KBM-7 (cell line): ENCODE measurements at places on chromosomes 6 and 20.

DNA sequence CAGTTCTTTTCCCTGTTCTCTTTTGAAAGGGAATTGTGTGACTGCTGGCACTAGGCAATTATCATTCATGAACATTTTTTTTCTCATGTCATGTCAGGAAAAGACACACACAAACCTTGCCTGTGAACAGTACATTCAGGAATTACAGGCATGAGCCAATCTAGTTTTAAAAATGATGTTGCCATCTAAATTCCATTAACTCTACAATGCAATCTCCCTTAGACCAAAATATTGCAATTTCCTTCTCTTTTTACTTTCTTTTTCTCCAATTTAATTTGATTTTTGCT is 127.5 kb upstream of the STMND1 start:
- DNase-seq: no peak

DNA sequence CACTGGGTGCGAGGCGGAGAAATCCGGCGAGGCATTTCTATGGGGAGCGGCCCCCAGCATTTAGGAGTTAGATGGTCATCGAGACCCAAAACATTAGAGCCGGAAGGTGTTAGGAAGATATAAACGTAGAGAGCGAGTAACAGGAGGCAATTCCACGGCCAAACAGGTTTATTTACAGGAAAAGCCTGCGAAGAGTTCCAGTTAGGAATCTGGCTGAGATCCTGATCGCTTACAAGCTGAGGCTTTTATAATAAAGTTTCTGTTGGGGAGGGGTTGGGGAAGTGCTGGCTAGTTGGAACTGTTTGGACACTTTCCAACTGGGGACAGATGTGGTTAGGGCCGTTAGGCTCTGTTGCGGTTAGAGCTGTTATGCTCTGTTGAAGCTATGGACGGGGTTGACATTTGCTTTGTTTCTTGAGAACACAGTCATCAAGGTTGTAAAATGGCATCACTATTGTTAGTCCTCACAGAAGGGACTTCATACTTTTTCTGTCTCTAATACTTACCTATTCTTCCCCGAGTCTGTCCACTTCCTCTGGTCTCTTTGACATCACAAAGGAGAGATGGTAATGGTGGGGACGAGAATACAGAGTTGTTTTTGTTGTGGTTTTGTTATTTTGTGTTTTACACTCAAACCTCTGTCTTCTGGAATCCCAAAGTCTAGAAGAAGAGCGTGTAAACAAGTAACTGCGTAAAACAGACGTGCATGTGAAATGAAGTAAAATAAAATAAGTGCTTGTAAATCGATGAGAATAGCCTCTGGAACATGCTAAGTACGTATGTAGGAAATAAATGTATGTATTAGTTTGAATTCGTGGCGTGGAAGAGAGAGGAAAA is 554 bp upstream of the ZSCAN31 start:
- peak; percentile 97 for DNase-seq

DNA sequence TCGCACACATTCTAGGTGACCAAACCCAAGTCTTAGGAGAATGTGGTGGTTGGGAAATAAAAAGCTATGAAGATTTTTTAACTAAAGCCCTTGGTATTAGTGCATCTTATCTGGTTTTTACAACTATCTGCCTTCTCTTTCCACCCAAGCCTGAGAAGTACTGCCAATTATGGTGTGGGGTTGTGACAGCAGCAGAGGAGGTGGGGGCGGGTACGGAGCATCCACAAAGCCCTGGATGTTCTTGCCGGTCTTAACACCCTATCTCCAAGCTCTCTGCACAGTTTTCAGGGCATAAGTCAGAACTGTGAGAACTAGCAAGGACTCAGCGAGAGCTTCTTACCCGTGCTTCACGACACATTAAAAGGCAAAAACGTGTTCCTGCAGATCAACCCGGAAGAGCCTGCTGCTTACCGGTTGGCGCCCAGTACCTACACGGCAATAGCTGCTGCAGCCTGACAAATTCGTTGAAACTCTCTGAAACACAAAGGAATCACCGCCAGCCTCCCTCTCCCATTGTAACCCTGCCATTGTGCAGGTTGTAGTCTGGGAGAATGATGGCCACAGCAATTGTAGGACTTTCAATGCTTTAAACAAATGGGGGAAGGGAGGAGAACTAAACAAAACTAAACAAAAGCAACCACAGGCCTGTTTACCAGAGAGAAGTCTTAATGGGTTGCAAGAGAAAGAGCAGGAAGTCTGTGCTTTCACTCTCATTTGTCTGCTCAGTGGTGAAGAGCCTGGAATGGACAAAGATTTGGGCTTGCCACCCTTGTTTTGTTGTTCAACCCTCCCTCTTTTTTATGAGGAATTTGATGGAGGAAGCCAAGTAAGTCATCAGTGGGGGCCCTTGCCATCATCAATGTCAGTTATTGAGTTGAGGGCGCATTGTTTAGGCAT is 461.0 kb upstream of the JARID2 start:
- no peak for DNase-seq

DNA sequence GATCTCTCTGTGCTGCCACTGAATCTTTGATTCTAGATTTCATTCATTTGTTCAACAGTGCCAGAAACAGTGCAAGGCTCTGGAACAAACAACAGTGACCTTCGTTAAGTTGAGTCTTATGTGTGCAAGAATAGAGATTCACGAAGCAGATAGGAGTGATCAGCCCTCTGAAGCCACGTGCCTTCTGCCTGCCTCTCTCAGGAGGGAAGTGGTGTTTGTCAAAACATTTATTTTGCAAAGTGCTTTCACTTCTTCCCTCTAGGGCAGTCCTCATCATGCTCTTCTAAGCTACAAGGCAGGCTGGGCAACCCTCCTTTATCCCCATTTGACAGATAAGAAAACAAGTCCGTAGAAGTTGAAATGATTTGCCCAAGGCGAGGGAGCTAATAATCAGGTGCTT is 204.3 kb downstream of the TFAP2C start:
- DNase-seq: no peak

DNA sequence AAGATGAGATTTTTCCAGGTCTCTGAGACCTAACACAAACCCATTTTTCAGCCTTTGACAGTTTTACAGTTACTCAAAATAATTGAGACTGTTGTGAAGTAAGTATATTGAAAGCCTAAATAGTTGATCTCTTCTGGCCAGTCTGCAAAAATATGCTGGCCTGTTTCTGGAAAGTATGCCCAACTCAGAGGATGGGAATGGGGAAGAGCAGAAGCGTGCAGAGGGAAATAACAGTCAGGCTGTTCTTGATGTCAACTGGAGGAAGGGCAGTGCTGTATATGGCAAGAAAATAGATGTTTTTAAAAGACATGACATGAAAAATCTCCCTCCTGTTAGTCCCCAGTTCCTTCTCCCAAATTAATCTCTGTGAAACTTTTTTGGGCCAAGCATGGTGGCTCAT is 3.8 kb downstream of the GID8 start:
- DNase-seq: no peak

- DNase-seq: no peak
Observed at GRCh38 chr20:9149087-9149486, 80.2 kb downstream of the PLCB4 start.

DNA sequence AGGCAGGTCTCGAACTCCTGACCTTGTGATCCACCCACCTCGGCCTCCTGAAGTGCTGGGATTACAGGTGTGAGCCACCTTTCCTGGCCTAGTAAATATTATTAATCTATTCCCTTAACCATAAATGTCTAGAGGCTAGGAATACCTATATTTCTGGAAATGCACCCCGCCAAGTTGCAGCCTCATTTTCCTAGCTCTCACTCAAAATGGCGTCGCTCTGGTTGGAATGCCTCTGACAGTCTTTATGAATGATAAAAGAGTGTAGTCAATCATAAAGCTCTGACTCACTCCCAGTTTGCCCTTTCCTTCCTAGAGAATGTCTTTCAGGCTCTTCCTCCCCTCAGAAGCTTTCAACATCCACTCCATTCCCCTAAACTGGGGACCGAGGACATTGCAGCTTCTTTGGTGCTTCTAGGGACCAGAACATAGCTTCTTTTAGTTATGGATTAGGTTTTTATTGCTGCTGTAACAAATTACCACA is 14.1 kb upstream of the TRIM26 start:
- DNase-seq: no peak

- DNase-seq: no peak
Observed at GRCh38 chr6:12582421-12583110, 134.0 kb upstream of the PHACTR1 start.

- no peak for DNase-seq
Observed at GRCh38 chr6:161272635-161273273, 1.1 kb downstream of the AGPAT4 start.

DNA sequence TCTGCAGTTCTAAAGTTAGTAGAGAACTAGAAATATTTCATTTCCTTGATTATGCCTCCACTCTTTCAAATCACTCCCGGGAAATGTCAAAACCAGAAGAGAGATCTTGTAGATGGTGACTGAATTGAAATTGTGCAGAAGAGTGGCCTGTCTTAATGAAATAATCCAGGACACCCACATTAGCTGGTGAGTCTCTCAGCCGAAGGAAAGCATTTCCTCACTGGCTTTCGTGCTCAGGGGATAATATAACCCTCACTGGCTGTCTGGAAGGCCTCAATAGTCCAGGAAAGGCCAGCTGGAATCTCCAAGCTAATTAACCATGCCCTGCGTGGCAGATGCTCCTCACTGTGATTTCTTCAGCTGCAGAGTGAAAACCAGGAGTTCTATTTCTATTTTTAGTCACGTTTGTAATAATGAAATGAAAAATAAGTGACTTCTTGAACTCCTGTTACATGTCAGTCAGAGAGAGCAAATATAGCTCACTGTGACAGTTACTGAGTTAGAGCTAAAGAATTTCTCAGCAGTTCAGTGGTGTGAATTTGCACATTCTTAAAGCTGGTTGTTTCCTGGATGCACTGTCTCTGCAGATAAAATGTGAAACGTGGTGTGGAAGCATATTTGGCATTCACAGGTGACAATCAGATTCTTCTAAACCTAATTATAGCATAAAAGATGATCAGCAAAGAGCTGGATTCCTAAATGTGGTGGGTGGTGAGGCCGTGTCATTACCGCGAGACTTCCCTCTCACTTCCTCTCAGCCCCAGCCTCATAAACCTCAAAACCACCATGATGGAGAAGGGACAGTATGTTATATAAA is 211.7 kb downstream of the LMBRD1 start:
- DNase-seq: peak; percentile 72

DNA sequence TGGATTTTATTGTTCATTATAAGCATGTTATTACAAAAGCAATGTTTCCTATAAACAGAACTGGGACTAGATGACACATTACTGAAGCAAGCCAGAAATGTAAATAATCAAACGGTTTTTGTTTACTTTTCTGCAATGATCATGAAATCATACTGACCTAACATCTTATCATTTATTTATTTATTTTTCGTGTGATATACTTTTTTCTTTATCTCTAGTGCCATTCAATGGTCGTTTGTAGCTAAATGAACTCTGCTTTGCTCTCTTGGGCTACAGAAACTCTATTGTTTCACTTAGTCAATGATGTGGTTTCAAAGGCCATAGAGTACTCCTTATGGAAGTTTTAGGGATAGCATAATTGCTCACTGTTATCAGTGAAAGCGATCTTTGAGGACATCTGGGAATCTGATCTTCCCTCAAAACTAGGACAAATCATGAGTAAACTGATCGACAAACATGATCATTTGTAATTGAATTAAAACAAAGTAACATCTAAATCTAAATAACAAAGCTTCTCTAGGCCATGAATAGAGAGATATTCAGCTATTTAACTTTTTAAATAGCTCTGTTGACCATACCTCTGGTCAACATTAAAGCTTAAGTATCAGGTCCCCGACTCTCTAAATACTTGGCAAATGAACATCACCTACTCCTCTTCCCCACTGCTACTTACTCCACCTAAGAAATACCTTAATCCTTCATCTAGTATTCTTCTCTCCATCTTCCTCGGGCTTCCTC is 933.4 kb downstream of the TFAP2A start:
- no peak for DNase-seq

DNA sequence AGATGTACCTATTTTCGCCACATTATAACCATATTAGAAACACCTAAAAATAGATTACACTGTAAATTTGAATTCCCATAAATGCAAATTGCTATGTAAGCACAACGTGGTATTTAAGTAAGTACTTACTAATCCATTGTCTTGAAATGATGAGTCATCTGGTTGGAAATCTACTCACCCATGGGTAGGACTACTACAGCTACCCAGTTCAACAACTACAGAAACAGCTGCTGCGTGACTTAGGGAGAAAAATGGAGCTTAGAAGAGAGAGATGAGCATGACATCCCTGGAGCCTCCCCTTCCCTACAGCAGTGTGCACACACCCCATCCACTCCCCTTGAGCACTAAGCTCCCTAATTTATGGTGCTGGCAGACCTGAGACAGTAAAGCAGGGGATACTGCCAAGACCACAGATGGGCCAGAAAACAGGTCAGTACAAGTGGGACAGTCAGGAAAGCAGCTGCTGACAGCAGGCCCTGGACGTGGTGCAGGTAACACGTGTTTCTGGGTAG is 26.9 kb downstream of the RRAGD start:
- DNase-seq: no peak

- no peak for DNase-seq
Observed at GRCh38 chr6:40713002-40713719, 126.0 kb upstream of the LRFN2 start.

- no peak for DNase-seq
Observed at GRCh38 chr6:19602434-19603013, 234.6 kb upstream of the ID4 start.

DNA sequence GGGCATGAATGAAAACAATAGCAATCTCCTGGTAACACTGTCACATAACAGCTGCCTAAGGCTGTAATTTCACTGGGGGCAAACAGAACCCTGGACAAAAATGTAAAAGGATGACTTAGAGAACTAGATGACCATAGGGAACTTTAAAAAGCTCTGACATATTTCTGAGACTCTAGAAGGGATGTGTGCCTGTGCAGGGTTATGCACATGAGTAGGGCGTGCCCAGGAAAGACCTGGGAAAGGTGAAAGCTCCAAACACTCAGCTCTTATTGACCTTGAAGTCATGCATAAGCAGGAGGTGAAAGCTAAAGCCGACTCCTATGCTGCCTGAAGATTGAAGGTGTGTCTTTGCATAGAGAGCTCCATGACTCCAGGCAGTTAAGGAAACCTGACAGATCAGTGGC is 118.4 kb upstream of the BTBD3 start:
- DNase-seq: no peak

GRCh38 chr6:34110610-34111009 is 35.3 kb downstream of the GRM4 start:
- no peak for DNase-seq

GRCh38 chr20:36988494-36988966 is 37.0 kb upstream of the SAMHD1 start:
- peak; percentile 51 for DNase-seq

DNA sequence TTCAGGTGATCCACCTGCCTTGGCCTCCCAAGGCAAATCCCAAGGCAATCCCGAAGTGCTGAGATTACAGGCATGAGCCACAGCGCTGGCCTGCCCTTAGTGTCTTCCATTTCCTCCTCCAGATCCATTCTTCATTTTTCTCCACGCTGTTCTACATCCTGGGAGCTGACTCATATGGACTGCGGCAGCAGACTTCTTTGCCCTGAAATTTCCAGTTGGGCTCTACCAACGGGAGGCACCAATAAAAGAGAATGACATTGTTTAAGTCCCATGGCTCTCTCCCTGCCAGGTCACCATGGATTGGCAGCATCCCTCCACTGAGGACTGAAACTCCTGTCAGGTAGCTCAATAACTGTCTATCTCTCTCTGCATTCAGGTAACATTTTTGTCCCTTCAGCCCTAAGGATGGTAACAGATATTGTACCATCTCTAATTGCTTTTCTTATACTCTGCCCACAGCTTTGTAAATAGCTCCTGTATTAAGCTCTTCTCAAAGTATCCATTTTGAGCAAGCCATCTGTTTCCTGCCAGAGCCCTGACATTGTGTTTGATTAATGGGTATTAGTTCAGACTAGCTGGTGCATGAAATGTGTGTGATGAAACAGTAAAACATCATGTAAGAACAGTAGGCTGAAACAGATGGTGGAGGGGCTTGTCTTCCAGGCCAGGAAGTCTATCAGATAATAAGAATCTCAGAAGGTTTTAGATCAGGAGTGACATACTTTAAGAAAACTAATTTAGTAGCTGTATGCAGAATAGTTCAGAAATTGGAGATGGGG is 3.6 kb downstream of the TBCC start:
- peak; percentile 88 for DNase-seq
